Adrenal gland (tissue), 19 donors: ENCODE measurements at places on chromosomes 11 and 22. TPM values are rescaled to one million over a fixed set of nuclear protein-coding genes. Genes with fewer than 3 reads are reported as not detected.

- no peak for DNase-seq
These were observed 5.2 kb downstream of the DGAT2 start for GRCh38 chr11:75773595-75774353.

GRCh38 chr11:60795291-60795690 lies 10.2 kb downstream of the MS4A10 start:
- no peak for DNase-seq

DNA sequence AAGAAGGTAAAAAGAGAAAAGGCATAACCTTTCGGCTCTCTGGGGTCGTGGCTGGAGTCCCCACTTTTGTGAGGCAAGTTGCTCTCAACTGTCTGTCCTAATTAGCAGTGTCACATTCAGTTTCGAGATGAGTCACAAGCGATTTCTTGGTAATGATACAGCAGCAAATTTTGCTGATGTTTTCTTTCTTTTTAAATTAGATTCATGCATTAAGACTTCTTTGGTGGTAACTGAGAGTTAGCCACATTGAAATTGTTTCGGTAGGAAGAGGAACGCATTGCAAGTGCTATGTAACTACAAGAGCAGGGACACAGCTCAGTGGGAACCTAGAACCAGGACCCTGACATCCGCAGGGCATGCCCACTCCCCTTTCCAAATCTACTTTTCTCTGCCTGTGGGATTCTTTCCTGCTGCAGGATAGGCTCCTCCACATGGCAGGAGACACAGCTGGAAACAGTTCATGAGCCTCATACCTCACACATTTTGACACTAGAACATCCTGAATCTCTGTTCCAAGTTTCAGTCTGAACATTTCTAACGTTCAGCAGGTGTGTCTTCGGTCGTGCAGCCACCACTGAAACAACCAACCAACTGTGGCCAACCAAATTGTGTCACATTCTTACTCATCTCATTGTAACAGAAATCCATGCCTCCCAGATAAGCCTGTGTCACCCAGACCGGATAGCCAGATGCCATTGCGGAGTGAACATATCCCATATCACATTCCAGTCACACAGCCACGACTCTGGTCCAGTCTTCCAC lies 987.6 kb downstream of the NTM start:
- no peak for DNase-seq

FGF19 gene
- not detected for polyA plus RNA-seq

DNA sequence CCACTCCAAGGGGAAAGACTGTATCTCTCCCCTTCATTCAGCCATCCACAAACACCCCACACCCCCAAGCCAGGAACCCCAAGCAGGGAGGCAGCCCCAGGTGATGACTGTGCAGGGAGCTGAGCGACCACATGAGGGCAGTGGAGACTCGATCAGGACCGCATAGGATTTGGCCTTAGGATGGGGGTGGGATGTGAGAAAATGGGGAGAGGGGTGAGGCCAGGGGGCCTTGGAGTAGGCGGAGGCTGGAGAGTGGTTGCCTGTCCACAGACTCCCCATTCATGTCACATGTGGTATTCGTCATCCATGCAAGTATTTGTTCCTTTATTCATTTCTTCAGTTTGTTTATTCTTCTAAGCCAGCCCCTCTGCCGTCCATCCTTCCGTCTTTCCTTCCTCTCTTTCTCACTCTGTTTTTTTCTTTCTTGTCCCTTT lies 2.7 kb upstream of the RHOD start:
- peak; percentile 79 for DNase-seq
